ENCODE measurements at places on chromosomes 1 and 21.

- no peak for DNase-seq
These were observed 118.8 kb upstream of the PALMD start for GRCh38 chr1:99527078-99527477.

GRCh38 chr1:167387251-167387910 is 130.9 kb downstream of the CD247 start:
- DNase-seq, result no peak

DNA sequence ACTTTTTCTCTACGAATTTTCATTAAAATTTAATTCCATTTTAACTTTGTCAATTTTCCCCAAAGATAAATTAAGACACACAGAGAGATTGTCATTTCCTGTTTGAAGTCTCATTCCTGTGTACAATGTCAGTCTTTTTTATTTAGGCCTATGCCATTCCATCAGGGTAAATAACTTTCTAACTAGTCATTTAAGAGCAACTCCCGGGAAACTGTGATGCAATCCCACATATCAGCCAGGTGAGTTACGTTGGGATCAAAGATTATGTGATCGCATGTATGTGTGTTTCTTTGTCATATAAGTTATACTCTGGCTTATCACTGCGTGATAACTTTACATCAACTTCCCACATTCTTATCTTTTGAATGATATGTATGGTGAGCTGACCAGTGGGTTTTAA is 86.1 kb upstream of the S1PR1 start:
- DNase-seq, result no peak

DNA sequence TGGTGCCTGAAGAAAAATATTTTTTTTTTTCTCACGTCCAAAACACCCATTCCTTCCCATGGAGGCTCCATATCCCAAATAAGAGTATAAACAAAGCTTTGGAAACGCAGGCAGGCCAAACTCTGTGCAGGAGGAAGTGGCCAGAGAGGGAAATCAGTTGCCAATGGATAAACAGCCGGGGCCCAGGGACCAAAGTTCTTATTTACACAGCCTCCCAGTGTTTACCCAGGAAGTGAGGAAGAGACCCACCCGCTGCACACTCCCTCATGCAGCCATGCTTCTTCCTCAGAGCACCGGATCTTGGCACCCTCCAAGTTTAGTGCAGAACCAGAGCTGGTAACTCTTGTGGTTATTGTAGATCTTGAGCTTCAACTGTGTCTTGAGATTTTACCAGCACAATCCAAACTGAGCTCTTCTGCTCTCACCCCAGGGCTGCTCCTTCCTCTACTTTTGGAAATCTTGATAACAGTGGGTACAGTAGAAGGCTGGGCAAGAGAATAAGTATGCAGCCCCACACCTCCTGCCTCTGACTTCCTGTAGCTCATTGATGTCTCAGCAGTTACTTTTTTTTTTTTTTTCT is 14.2 kb downstream of the MARCKSL1 start:
- DNase-seq, result no peak

- no peak for DNase-seq
These were observed 319.8 kb downstream of the HMCN1 start for GRCh38 chr1:186054003-186054402.

GRCh38 chr1:46497020-46497419 is 7.4 kb downstream of the DMBX1 start:
- DNase-seq, result no peak

GRCh38 chr1:24957808-24958752 is 28.0 kb upstream of the RUNX3 start:
- no peak for DNase-seq

GRCh38 chr1:206573319-206573718 is 38.9 kb downstream of the EIF2D start:
- no peak for DNase-seq

DNA sequence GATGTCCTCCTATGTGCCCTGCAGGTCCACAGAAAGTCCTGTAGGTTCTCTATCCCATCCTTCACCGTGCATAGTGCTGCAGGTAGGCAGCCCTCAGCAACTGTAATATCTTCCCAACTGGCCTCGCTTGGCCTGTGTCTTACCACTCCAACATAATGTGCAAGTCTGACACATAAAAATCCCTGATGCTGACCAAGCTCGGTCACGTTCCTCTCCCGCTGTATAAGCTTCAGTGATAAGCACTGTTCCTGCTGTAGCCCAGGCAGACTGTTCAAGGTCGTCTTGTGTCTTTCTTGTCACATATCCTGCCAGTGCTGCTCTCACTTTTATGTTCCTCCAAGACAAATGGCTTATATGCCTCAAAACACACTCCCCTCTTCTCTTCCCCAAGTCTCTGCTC is 19.4 kb upstream of the KCNE1 start:
- no peak for DNase-seq

- DNase-seq, result no peak
These were observed 3.2 kb upstream of the HMGB4 start for GRCh38 chr1:33860671-33861070.

- DNase-seq, result no peak
These were observed 18.8 kb downstream of the ADGRB2 start for GRCh38 chr1:31745096-31745945.

DNA sequence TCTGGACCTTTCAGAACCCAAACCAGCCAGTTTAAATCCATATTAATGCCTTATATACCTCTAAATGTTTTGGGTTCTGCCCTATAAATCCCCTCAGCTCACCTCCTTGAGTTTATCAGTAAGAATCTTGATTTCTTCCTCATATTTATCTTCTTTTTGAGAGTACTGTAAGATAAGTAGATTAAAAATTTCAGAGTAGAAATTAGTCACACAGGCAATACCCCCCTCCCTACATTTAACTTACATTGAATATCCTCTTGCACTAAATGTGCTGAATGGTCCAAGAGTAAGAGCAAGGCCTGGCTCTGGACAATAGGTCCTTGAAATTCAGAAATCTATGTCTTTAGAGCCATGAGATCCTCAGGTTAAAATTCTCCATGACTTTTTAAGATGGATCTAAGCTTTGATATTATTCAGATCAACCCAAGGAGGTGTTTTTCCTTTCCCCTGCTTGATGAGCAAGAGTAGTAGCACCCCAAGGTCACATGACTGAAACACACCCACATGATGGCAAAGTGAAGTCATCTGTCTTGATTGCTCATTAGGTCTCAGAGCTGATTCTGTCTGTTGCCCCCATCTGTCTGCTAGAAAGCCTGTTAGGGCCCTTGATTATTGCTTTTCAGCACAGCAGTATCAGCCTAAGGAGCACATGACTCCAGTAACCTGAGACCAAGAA is 15.8 kb upstream of the NUP210L start:
- no peak for DNase-seq

- DNase-seq, result no peak
These were observed 220.3 kb downstream of the SIPA1L2 start for GRCh38 chr1:232409584-232409983.

DNA sequence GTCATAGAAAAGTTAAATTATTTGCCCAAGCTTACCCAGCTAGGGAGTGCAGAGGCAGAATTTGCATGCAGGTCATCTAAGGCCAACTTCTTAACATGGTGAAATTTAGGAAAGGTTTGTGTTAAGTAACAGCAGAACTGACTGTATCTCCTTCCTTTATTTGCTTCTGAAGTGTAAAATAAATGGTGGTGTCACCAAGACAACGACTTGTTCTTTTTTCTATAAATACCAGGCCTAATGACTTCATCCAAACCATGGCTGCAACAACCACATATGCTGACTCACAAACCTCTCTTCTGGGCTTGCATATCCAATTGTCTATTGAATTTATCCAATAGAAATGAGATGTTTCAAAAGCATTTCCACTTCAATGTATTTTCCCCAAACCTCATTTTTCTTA is 19.1 kb downstream of the COL24A1 start:
- no peak for DNase-seq

DNA sequence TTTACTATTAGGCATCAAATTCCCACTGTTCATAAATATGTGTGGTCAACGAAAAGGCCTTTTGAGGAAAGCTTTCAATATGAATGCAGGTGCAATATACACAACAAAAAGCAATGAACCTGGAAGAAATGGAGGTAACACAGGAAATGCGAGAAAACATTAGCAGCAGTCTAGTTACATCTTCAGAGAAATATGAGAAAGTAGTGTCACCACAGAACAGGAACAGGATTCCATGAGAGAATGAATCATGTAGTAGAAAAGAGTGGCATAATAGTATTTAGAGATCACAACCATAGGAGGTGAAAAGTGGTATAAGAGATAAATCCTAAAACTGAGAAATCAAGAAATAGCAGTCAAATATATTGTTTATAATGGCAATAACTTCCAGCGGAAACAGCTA is 103.7 kb downstream of the AK5 start:
- no peak for DNase-seq
